ENCODE measurements at places on chromosomes 16 and 17. TPM values are rescaled to one million over a fixed set of nuclear protein-coding genes. Genes with fewer than 3 reads are reported as not detected.

GRCh38 chr16:86255966-86256365 is 254.4 kb upstream of the FOXF1 start:
- no peak for DNase-seq
- no peak overlapping the region for H3K4me3 ChIP-seq
- no peaks in the 10 kb centered on the region for H3K36me3 ChIP-seq
- H3K27me3 ChIP-seq, result no peaks in the 10 kb centered on the region
- no peaks in the 10 kb centered on the region for H3K4me1 ChIP-seq

DNA sequence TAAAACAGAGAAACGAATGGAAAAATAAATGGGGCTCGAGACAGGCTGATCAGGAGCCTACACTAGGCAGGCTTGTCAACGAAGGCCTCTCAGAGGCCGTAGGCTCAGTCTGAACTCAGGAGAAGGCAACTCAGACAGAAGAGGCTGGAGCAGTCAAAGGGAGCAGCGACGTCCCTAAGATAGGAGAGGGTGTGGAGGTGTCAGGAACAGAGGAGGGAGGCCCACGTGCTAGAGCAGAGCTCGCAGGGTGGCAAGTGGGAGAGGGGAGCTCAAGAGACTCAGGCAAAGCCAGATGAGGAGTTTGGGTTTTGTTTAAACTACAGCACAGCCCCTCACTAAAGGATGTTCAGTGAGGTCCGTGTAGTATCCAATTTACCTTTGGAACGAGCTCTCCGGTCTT is 32.7 kb downstream of the LRRC75A start:
- H3K27me3 ChIP-seq, result no peaks in the 10 kb centered on the region
- no peaks in the 10 kb centered on the region for H3K36me3 ChIP-seq
- no peak for DNase-seq
- H3K4me3 ChIP-seq, result no peak overlapping the region
- H3K4me1 ChIP-seq, result peaks cover 7% of the 10 kb centered on the region

GRAPL gene
- total RNA-seq, result not detected

GRCh38 chr16:8863594-8864424 is 5.0 kb downstream of the CARHSP1 start:
- H3K27ac ChIP-seq, result no peak overlapping the region
- H3K27me3 ChIP-seq, result no peaks in the 10 kb centered on the region
- no peak overlapping the region for H3K4me3 ChIP-seq
- no peak for DNase-seq
- no peaks in the 10 kb centered on the region for H3K36me3 ChIP-seq

GRCh38 chr16:80540516-80541305 is at the start of gene DYNLRB2:
Gene DYNLRB2 (plus strand): TSS chr16:80540993. CDS start chr16:80541077, 84 bp downstream.
- no peaks in the 10 kb centered on the region for H3K36me3 ChIP-seq
- H3K4me1 ChIP-seq, result no peaks in the 10 kb centered on the region
- H3K27me3 ChIP-seq, result peaks cover 5% of the 10 kb centered on the region
- peak; percentile 88 for DNase-seq
- peak within 1 kb of the TSS; percentile 72 for H3K4me3 ChIP-seq

WFDC1 gene
- not detected for total RNA-seq

SNAI3 gene
- total RNA-seq, result 0.22 TPM

- no peak overlapping the region for H3K27ac ChIP-seq
- DNase-seq, result no peak
- no peak overlapping the region for H3K4me3 ChIP-seq
- no peaks in the 10 kb centered on the region for H3K4me1 ChIP-seq
- no peaks in the 10 kb centered on the region for H3K27me3 ChIP-seq
- no peaks in the 10 kb centered on the region for H3K36me3 ChIP-seq
Measured at GRCh38 chr16:68724797-68725196, 12.3 kb upstream of the CDH1 start.

DNA sequence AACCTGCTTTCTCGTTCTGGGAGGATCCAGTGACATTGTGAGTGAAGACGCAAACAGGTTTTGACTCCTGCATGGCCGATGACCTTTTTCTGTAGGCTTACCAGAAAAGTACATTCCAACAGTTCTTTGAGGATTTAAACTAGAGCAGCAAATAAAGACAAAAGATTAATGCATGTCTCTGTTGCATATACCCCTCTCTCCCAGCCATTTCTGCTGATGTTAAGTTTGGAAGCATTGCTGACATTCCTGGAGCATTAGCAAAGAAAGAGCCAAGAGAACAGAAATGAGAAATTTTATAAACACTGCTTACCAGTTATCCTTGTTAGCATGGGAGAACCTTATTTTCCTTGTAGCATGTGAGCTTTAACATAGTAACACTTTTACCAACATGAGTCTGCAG is 49.3 kb downstream of the SIAH1 start:
- peak overlapping the region; percentile 37 for H3K27ac ChIP-seq
- H3K4me3 ChIP-seq, result no peak overlapping the region
- no peaks in the 10 kb centered on the region for H3K27me3 ChIP-seq
- H3K4me1 ChIP-seq, result no peaks in the 10 kb centered on the region
- H3K36me3 ChIP-seq, result peaks cover 13% of the 10 kb centered on the region

GRCh38 chr17:71666047-71666446 is 454.8 kb upstream of the SOX9 start:
- H3K4me1 ChIP-seq, result no peaks in the 10 kb centered on the region
- DNase-seq, result no peak
- no peaks in the 10 kb centered on the region for H3K36me3 ChIP-seq
- H3K4me3 ChIP-seq, result no peak overlapping the region
- no peak overlapping the region for H3K27ac ChIP-seq
- H3K27me3 ChIP-seq, result no peaks in the 10 kb centered on the region

- peak overlapping the region; percentile 90 for H3K4me3 ChIP-seq
- H3K4me1 ChIP-seq, result peaks cover 23% of the 10 kb centered on the region
- DNase-seq, result peak; percentile 95
- H3K27ac ChIP-seq, result peak overlapping the region; percentile 94
Measured at GRCh38 chr17:43171586-43172487, 823 bp downstream of the NBR1 start.

GRCh38 chr16:78292844-78293380 is 193.5 kb downstream of the WWOX start:
- no peaks in the 10 kb centered on the region for H3K36me3 ChIP-seq
- no peak overlapping the region for H3K4me3 ChIP-seq
- no peaks in the 10 kb centered on the region for H3K27me3 ChIP-seq
- no peak overlapping the region for H3K27ac ChIP-seq

GRCh38 chr16:84718-85406 is 6.8 kb downstream of the MPG start:
- peaks cover 2% of the 10 kb centered on the region for H3K36me3 ChIP-seq
- H3K4me1 ChIP-seq, result peaks cover 34% of the 10 kb centered on the region
- H3K27me3 ChIP-seq, result no peaks in the 10 kb centered on the region

- H3K27me3 ChIP-seq, result no peaks in the 10 kb centered on the region
- no peak overlapping the region for H3K4me3 ChIP-seq
- H3K4me1 ChIP-seq, result no peaks in the 10 kb centered on the region
Measured at GRCh38 chr16:17939122-17939536, 397.4 kb downstream of the NPIPA8 start.

CCDC92B gene
- 0.29 TPM for total RNA-seq

Data from astrocyte (in vitro differentiated cells and primary cell).